Endothelial cell (in vitro differentiated cells): ENCODE measurements at places on chromosomes 12 and 14. TPM values are rescaled to one million over a fixed set of nuclear protein-coding genes. Genes with fewer than 3 reads are reported as not detected.

VRK1 gene
- 32.0 TPM for total RNA-seq

CLEC6A gene
- not detected for total RNA-seq

OR6C75 gene
- not detected for total RNA-seq

DNA sequence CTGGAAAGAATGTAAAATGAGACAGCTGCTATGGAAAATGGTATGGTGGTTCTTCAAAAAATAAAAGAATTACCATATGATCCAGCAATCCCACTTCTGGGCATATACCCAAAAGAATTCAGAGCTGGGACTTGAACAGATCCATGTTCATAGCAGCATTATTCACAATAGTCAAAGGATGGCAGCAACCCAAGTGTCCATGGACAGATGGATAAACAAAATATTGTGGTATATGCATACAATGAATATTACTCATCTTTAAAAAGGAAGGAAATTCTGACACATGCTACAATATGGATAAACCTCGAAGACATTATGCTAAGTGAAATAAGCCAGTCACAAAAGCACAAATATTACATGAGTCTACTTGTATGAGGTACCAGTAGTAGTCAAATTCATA is 9.1 kb downstream of the RAB2B start:
- no peak overlapping the region for H3K27ac ChIP-seq
- peaks cover 5% of the 10 kb centered on the region for H3K36me3 ChIP-seq
- peaks cover 1% of the 10 kb centered on the region for H3K27me3 ChIP-seq
- no peaks in the 10 kb centered on the region for H3K4me1 ChIP-seq
- H3K4me3 ChIP-seq, result no peak overlapping the region

- peaks cover 6% of the 10 kb centered on the region for H3K4me1 ChIP-seq
- no peaks in the 10 kb centered on the region for H3K27me3 ChIP-seq
- no peaks in the 10 kb centered on the region for H3K36me3 ChIP-seq
- H3K27ac ChIP-seq, result no peak overlapping the region
- no peak for DNase-seq
- no peak overlapping the region for H3K4me3 ChIP-seq
Observed at GRCh38 chr12:9870286-9870866, 1.2 kb upstream of the CLEC2B start.

DNA sequence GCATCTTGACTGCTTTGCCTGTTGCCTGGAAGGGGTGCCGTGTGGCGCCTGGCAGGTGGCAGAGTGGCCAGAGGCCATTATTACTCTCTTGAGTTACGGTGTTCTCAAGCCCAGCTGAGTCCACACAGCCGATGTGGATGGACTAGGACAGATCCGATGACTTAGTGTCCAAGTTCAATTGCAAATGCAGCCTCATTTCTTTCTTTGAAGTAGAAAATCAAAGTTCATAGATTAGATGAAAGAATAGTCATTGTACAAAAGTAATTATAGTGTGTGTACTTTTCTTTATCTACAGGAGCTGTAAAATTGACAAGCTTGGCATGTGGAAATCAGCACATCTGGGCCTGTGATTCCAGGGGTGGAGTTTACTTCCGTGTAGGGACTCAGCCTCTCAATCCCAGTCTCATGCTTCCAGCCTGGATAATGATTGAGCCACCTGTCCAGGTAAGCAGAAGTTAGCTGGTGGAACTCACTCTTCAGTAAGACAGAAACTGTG is 44.7 kb downstream of the ANKRD9 start:
- no peaks in the 10 kb centered on the region for H3K4me1 ChIP-seq
- no peak for DNase-seq
- no peak overlapping the region for H3K27ac ChIP-seq
- no peak overlapping the region for H3K4me3 ChIP-seq

GRCh38 chr12:10624605-10625004 is 11.2 kb upstream of the MAGOHB start:
- no peak overlapping the region for H3K27ac ChIP-seq
- H3K36me3 ChIP-seq, result peaks cover 7% of the 10 kb centered on the region
- H3K27me3 ChIP-seq, result no peaks in the 10 kb centered on the region
- no peak overlapping the region for H3K4me3 ChIP-seq
- DNase-seq, result no peak
- no peaks in the 10 kb centered on the region for H3K4me1 ChIP-seq
